Activated CD4-positive, alpha-beta T cell treated with anti-CD3 and anti-CD28 coated beads, Interleukin-2, amount 10 ng/mL, durations not matched to agents 7 days and 5 days (primary cell): ENCODE measurements at places on chromosomes 12 and 14.

DNA sequence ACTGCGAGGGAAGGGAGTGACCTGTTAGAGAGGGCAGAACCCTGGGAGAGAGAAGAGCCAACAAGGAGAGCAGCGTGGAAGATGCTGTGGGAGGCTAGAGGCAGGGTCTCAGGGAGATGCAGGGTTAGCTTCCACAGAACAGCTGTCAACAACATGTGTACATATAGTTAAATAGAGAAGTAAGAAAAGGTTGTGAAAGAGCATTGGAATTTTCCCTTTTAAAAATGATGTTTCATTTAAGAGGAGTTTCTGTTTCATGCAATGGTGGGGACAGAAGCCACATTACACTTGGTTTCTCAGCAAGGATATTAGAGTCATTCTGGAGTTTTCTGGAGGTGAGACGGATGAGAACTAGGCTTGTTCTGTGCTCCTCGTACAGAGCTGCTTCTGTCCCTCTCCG is 23.8 kb upstream of the TBC1D30 start:
- DNase-seq = no peak

- no peak for DNase-seq
These were observed 356.4 kb downstream of the FOXG1 start for GRCh38 chr14:29123017-29123416.

- no peak for DNase-seq
These were observed 77.5 kb upstream of the ATP2A2 start for GRCh38 chr12:110203546-110203945.

DNA sequence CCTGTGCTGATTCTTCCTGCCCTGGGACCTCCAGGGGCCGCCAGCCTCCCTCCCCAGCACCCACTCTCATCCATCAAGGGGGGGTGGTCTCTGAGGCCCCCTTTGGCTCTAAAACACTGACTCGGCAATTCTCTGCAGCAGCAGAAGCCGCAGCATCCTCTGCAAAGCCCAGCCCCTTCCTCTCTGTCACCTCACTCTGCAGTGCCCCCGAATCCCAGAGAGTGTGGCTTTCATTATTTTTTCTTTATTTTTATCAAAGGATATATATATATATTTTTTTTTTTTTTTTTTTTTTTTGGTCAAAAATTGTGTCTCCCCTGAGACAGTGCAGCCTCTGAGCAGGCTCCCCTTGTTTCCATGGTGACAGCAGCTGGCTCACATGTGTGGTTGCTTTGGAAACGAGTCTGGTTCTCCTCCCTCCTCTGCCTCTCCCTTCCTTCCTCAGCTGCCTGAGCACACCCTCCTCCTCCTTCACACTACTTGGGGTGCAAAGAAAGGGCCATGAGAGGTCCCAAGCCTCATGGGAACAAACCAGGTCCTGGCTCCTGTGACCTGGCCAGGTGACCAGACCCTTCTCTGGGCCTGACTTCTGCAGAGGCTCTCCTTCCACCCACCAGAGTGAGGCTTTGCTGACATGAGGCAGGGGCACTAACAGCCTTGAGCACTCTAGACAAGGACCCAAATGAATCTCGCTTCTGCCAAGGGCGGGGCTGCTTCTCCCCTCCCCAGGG is 100.5 kb downstream of the LRRC74A start:
- DNase-seq = peak; percentile 88

DNA sequence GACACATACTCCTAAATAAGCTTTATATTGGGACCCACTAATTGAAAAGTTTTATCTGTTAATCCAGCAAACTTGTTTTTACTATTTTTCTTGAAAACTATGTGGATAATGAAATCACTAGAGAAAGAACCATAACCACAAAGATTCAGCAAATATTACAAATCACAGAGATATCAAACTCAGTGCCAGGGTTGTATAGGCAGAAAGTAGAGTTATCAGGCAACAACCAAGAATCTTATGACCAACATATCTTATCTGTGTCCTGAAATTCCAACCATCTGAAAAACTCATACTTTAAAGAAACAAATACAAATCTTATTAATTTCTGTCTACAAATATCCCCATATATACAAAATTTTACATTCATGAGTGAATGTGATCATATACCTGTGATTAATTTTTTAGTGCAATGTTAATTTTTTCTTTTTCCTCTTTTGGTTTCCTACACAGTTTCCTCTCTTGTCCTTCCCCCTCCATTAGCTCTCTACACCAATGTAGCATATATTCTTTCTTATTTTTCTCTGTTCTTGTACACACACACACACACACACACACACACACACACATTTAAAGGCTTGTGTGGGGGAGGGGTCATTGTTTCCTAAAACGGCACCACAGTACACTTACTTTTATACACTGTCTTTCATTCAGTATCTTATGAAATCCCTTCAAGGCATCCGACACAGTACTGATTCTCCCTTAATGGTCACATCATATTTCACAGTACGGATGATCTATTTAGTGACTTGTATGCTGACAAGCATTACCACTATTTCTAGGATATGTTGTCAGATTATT is 18.6 kb downstream of the AMN1 start:
- no peak for DNase-seq
